Uterus (tissue), 4 donors: ENCODE measurements at places on chromosomes 7 and 10. TPM values are rescaled to one million over a fixed set of nuclear protein-coding genes. Genes with fewer than 3 reads are reported as not detected.

GRCh38 chr10:30366829-30367228 is 17.8 kb upstream of the MTPAP start:
- H3K36me3 ChIP-seq: no peaks in the 10 kb centered on the region
- no peaks in the 10 kb centered on the region for H3K4me1 ChIP-seq
- no peak overlapping the region for H3K4me3 ChIP-seq

DNA sequence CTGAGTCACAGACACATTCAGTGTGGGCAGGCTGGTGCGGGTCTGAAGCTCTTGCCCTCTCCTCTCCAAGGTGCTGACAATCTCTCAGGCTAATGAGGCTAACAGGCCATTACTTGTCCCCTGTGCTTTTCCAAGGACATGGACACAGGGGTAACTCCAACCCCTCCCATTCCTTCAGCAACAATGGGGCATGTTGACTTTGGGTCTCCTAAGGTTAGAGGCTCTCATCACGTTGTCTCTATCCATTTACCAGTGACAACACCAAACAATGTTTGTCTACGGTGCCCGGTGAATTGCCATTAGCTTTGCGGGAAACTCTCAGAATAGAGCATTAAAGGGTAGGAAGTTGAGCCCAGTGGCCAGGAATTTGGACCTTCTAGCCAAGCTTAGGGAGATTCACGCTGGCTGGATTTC is 101.6 kb upstream of the TNS3 start:
- no peak overlapping the region for H3K4me3 ChIP-seq
- no peaks in the 10 kb centered on the region for H3K27me3 ChIP-seq
- DNase-seq: no peak
- no peak overlapping the region for H3K27ac ChIP-seq

DNA sequence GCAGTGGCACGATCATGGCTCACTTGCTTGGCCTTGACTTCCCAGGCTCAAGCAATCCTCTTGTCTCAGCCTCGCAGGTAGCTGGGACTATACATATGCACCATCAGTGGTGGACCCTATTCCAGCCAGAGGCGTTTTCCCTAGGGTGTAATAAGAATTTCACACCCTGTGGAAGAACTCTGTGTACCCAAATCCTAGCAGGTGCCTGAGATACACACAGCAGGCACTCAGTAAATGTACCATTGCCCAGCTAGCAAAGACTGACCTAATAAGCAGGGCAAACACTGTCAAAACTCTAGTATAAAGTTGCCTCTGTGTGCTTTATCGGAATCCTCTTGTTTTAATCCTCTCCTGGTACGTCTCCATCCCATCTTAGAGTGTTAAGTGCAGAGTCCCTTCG is 33.7 kb upstream of the BHLHA15 start:
- H3K4me3 ChIP-seq: no peak overlapping the region
- H3K36me3 ChIP-seq: no peaks in the 10 kb centered on the region
- H3K27ac ChIP-seq: no peak overlapping the region
- no peaks in the 10 kb centered on the region for H3K4me1 ChIP-seq

- no peak for DNase-seq
- no peak overlapping the region for H3K4me3 ChIP-seq
- H3K36me3 ChIP-seq: no peaks in the 10 kb centered on the region
- H3K27me3 ChIP-seq: no peaks in the 10 kb centered on the region
These were observed 13.7 kb downstream of the KIN start for GRCh38 chr10:7773845-7774801.

- H3K27ac ChIP-seq: no peak overlapping the region
- DNase-seq: no peak
- H3K27me3 ChIP-seq: no peaks in the 10 kb centered on the region
- no peak overlapping the region for H3K4me3 ChIP-seq
These were observed 58.1 kb downstream of the CCDC186 start for GRCh38 chr10:114115661-114116445.

DNA sequence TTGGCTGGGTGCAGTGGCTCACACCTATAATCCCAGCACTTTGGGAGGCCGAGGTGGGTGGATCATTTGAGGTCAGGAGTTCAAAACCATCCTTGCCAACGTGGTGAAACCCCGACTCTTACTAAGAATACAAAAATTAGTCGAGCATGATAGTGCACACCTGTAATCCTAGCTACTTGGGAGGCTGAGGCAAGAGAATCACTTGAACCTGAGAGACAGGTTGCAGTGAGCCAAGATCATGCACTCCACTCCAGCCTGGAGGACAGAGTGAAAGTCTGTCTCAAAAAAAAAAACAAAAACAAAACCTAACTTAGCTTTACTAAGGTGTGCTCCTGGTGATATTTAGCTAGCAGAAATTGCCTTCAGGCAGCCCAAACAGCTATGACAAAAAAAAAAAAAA is 24.3 kb upstream of the VDAC2 start:
- no peak overlapping the region for H3K27ac ChIP-seq
- no peak overlapping the region for H3K4me3 ChIP-seq
- H3K36me3 ChIP-seq: no peaks in the 10 kb centered on the region

GRID1 gene
- total RNA-seq: 0.88 TPM

ADAMTS14 gene
- 0.18 TPM for total RNA-seq

ANKRD61 gene
- total RNA-seq: 0.46 TPM
